ENCODE measurements at places on chromosomes 13 and 19.

GRCh38 chr13:31441800-31442510 is 242.2 kb downstream of the B3GLCT start:
- no peak for DNase-seq

DNA sequence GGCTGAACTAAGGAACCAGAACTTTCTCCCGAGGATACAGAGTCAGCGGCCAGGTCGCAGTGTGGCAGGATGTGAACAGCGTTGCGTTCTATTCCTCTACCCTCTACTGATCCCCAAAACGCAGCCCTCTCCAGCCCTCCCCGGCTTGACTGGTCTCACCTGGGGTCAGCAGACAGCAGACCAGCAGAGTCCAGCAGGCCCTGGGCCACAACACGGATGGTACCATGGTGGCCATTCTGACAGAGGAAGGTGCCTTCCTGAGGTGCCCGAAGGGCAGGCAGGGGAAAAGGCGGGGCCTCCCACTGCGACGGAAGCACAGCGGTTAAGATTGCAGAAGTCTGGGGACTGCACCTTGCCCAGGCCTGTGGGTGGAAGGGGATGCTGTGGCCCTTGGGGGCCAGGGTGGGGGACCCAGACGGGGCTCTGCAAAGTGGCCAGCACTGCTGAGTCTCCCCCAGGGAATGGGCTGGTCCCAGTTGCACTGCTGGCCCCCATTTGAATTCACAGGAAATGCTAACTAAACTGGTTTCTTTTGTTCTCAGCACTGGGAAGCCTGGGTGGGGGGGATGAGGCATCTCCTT is at the start of gene ICAM3:
ICAM3 (minus strand) TSS at position 245 of the 581 bp plus-strand sequence; CDS start at position 235, 10 bp downstream.
- no peak for DNase-seq

- DNase-seq, result no peak
Measured at GRCh38 chr19:54694648-54695047, 29.6 kb upstream of the KIR3DL3 start.

DNA sequence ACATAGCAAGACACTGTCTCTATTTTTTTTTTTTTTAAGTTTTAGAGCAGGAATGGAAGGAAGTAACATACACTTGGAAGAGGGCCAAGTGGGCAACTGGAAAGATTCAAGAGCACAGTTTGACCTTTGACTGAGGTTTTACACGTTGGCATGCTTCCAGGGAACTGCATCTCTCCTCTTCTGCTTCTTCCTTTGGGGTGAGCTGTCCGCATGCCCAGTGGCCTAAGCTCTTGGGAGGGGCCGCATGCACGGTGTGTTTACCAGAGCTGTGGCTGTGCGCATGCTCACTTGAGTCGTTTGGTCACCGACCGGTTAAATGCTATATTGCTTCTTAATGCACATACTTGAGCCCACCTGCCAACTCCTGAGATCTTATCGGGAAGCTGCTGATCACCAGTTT is 727.7 kb downstream of the UQCRFS1 start:
- no peak for DNase-seq

DNA sequence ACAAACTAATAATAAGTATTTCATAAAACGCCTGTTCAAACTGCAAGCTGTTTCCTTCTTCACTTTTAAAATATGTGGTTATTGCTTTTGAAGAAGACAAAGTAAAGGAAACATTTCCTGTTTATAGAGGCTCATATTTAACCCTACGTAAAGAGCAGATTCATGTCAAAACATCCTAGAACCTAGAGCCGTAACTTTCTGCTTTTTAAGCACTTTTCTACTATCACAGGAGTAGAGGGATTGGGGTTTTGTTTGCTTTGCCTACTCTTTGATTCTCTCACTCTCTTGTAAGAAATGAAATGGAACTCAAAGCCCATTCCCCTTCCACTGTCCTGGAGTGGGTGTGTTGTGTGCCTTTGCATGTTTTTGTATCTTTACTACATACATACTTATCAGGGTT is 54.0 kb upstream of the GPR183 start:
- no peak for DNase-seq

GRCh38 chr19:28864577-28865042 is 348.3 kb downstream of the UQCRFS1 start:
- no peak for DNase-seq

- DNase-seq, result no peak
Measured at GRCh38 chr19:50790922-50791467, 780 bp downstream of the ACP4 start.

GRCh38 chr19:47230054-47230920 is 712 bp downstream of the BBC3 start:
- DNase-seq, result peak; percentile 92

- DNase-seq, result peak; percentile 77
Measured at GRCh38 chr19:48933382-48933932, at the start of gene DHDH. Gene DHDH (plus strand): TSS chr19:48933699. CDS start chr19:48933722, 23 bp downstream.

DNA sequence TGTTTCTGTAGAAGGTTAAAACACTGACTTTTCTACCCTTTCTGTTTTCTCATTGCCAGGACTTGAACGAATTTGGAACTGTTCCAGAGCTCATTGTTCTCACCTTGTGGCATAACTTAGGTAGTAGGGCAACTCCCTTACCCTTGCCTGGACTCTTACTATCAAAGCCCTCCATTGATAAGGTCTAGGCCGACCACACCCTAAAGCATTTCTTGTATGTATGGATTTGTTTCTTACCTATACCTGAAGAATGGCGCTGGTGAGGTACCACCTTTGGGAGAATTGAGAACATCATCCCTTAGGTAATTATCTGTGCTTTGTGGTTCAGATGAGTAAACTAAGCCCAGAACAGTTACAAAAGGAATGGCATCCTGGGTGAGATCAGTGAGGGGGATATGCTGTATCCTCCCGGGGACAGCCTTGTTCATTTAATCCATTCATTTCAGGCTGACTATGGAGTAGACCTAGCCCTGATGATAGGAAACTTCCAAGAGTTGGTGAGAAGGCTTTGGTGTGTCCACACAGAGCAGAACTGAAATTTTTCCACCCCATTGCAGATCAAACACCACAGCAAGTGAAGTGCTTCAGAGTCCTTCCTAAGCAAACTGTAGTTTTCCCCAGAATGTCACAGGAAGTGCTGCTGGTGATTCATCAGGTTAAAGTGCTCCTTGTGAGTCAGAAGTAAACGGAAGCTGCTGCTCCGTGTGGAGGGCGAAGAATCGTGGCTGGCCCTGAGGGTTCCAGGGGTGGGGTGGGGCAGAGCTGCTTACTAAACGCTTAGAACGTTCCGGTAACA is 113.0 kb downstream of the TEX26 start:
- DNase-seq, result no peak

DNA sequence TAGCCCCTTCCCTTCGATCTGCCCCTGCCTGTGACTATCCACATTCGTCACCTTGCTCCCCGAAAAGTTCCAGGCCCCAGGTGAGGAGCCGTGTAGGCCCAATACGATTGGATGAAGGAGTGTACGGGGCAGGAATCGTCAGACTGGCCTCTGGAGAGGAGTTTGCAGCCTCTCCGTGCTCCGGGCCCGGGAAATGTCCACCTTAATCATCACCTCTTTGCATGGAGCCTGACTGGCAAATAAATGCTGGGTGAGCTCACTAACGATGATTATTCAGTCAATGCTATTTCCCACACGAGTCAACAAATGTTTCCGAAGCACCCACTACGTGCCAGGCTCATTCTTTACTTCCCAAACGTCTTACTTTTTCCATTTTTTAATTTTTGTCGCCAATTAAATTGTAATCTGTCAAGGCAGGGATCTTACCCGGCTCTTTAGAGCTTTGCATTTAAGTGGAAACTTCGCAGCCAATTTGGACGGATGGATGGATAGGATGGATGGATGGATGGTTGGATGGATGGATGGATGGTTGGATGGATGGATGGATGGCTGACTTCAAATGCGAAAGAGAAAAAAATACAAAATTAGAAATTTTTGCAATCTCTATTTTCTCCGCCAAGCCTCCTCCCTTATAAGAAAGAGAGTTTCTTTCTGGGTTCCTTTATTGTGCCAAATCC is 45.8 kb downstream of the TGDS start:
- DNase-seq, result no peak

- DNase-seq, result no peak
Measured at GRCh38 chr19:14318873-14319272, 62.4 kb upstream of the ADGRE5 start.

- no peak for DNase-seq
Measured at GRCh38 chr19:51076631-51077213, 6.0 kb downstream of the KLK14 start.

- no peak for DNase-seq
Measured at GRCh38 chr19:56085571-56086275, 35.4 kb downstream of the ZNF787 start.

DNA sequence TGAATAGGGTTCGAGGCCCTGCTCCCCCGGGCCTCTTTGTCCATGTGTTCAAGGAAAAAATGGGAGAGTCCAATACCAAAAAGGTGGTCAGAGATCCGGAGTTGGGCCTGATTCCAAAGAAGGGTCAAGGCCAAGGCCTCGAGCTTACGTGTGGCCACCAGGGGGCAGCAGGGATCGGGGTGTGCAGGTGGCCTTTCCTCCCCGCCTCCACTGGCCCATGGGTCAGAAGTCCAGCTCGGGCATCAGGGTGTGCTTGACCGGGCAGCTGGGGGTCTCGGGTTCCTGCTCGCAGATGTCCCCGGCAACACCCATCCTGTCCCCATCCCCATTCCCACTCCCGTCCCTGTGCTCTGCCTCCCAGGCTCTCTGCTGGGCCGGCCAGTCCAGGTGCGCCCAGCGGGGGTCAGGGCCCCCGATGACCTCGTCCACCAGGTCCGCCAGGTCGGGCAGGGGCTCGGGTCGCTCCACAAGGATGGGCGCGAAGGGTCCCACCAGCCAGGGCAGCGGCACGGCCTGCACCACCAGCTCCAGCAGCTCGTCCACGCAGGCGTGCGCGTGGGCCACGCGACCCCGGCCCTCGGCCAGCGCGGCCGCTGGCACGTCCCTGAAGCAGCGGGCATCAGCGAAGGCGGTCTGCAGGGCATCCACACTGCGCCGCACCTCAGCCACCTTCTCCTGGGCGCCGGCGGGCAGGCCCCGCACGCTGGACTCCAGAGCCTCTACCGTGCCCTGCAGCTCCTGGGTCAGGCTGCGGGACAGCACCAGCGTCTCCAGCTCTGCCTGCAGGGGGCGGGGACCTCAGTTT is 5.2 kb upstream of the PLIN4 start:
- peak; percentile 58 for DNase-seq

DNA sequence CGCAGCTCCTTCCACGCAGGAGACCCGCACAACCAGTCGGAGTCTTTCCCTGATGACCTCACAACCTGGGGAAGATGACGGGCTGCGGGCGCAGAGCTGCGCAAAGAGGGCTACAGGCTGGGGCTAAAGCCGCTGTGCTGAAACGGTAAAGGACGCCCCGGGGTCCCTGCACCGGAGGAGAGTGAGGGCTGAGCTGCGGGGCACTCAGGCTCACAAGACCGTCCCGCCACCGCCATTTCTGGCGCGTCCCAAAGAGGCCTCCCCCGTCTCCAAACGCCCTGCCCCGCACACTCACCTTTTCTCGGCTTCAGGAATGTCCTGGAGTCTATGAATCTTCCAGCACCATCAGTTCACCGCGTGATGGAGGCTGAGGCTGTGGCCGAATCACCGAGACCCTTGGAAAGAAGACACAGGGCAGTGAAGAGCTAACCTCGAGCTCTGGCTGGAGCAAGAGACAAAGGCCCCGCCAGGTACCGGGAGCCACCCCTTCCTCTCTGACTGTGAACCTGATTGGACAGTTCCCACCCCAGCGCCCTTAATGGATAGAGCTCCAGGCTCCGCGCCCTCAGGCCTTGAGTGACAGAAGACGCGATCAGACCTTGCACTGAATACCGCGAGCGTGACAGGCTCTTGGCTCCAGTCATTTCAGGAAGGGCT is 41.8 kb upstream of the ZNF429 start:
- peak; percentile 48 for DNase-seq

- no peak for DNase-seq
Measured at GRCh38 chr13:107332188-107332587, 764.3 kb upstream of the ARGLU1 start.

GRCh38 chr13:44867825-44868224 is 121.4 kb downstream of the NUFIP1 start:
- no peak for DNase-seq

- no peak for DNase-seq
Measured at GRCh38 chr19:35365303-35365702, 5.6 kb upstream of the GPR42 start.

DNA sequence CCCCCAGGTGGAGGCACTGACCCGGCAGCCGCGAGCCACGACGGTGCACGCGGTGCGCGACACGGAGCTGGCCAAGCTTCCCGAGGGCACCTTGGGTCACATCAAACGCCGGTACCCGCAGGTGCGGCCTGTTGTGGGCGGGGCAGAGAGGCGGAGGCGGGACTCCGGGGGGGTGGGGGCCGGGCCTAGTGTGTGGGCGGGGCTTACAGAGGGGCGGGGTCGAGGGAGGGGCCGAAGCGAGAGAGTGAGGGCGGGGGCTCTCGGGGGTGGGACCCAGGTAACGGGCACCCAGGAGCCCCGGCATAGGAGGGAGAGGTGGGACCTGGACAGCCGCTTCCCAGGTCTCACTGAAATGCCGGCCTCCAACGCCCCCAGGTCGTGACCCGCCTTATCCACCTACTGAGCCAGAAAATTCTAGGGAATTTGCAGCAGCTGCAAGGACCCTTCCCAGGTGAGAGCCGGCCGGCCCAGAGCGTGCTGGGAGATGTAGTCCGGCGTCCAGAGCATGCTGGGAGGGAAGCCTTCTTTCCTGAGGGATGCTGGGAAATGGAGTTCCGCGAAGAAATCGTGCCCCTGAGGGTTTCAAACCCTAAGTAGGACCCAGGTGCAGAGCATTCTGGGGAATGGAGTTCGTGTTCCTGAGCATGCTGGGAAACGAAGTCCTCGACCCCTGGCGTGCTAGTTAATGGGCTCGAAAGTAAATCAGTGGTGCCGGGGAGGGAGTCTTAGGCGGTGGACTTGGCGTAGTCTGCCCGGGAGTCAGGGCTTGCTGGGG is 15.7 kb downstream of the PNPLA6 start:
- no peak for DNase-seq

DNA sequence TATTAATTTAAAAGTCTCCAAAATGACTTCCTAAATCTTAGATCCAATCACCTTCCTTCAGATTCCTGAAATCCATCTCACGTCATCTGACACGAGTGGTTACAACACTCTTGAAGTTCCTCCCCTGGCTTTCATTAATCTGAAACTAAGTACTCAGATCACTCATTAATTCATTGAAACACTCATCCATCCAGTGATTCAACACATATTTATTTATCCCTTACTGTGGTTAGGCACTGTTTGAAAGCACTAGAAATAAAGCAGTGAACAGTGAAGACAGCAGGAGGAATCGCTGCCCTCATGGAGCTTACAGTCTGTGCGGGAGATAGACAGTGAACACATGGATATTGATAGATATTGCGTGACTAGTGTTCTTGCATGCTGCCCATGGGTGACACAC is 472.4 kb downstream of the DCT start:
- no peak for DNase-seq

DNA sequence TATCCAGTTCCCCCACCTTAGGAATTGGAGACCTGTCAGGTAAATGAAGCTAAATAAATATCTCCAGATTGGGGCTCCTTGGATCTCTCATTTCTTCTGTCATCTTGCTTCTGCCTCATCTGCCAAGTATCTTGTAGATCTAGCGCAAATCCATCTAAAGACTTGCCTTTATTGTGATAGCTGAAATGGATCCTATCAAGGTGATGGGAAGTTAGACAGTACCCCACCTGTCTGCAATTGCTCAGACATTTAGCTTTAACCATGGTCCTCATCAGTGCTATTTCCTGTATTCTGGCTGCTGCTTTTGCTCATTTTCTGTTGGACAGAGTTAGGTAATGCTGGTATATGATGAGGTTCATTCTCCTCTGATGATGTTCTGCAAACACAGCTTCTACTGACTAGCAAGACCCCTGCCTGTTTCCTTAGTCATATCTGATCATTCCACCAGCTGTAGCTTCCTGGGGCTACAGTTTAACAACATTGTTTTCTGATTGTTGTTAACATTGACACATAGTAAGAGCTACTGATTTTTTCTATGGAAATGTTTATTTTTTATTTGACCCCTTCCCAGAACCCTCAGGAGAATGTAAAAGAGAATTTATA is 340.0 kb downstream of the DCT start:
- no peak for DNase-seq
